Stimulated activated CD8-positive, alpha-beta memory T cell treated with anti-CD3 and anti-CD28 coated beads, Interleukin-4, amount 100 ng/mL, for 48 hours (primary cell): ENCODE measurements at places on chromosomes 11 and 22.

GRCh38 chr22:48678171-48679135, 1149.2 kb downstream of the BRD1 start:
- DNase-seq, result no peak

DNA sequence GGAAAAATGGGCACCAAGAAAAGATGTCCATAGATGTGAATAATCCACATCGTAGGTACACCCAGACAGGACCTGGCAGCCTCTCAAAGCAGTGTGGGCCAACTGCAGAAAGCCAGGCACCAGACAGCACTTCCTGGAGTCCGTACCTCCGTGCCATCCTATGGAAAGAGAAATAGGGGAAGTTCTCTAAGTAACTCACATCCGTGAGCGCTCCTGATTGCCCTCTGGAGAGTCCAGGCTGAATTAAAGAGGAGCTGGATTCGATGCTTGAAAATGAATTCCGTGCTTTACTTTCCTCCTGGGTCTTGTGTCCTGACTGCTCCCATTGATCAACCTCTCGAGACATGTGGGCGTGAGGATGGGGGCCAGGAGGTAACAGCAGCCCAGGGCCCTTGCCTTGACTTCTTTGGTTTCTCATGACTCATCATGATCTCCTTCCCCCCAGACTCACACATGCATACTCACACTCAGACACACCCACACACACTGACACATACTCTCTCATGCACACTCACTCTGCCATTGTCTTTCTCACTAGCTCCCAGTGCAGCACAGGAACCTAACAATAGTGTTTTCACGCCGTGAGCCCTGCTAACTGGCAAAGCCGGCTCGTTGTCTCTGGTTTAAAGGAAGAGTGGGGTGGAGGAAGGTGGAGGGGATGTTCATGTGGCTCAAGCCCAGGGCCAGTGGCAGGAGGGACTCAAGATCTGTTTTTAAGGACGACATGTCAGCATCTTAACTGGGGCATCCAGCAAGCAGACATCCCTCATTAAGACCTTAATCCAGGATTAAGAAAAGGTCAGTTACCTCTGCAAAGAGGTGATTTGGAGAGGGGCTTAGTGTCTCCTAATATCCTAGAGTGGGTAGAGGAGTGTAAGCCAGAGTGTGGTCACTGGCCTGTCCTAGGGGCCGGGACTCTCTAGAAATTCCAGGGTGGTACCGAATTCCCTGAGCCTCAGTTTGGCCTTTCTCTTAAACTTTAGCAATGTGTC, 104.2 kb downstream of the SCN3B start:
- no peak for DNase-seq

- no peak for DNase-seq
Observed at GRCh38 chr22:31474743-31475142, 14.9 kb downstream of the EIF4ENIF1 start.

GRCh38 chr11:831118-831864, 1.5 kb upstream of the CD151 start:
- DNase-seq, result no peak
